ENCODE measurements at places on chromosomes 1 and 21.

DNA sequence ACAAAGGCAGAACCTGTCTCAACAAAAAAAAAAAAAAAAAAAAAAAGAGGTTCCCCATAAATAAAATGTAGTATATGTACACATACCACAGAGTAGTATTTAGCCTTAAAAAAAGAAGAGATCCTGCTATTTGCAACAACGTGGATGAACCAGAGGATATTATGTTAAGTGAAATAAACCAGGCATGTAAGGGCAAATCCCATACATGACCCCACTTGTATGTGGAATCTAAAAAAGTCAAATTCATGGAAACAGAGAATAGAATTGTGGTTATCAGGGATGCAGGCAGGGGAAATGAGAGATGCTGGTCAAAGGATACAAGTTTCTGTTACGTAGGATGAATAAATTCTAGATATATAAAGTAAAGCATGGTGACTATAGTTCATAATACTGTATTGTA lies 16.7 kb downstream of the SLC44A3 start:
- no peak for DNase-seq

DNA sequence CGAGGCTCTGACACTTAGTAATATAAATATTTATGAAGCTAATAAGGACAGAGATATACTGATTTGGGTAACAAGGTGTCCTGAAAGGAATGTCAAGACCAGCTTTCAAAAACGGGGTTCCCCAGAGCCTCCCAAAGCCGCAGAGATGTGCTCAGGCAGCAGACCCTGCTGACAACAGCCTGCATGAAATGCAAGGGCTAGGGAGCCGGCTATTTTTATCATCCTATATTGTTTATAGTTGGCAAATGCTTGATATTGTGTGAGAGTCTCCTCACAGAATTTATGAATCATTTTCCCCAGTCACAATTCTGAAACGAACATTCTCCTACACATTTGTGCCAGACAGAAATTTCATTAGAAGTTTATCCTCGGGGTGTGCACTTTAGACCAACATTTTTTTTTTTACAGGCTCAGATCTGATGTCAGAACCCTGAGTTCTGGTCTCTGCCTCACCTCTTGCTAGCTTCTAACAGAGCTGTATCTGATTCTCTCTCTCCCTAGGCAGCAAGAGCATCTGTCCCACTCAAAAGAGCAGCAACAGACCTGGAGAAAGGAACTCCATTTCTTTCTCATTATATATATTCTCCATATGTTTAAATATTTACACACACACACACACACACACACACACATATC lies 302.3 kb upstream of the PLD5 start:
- DNase-seq, result no peak

DNA sequence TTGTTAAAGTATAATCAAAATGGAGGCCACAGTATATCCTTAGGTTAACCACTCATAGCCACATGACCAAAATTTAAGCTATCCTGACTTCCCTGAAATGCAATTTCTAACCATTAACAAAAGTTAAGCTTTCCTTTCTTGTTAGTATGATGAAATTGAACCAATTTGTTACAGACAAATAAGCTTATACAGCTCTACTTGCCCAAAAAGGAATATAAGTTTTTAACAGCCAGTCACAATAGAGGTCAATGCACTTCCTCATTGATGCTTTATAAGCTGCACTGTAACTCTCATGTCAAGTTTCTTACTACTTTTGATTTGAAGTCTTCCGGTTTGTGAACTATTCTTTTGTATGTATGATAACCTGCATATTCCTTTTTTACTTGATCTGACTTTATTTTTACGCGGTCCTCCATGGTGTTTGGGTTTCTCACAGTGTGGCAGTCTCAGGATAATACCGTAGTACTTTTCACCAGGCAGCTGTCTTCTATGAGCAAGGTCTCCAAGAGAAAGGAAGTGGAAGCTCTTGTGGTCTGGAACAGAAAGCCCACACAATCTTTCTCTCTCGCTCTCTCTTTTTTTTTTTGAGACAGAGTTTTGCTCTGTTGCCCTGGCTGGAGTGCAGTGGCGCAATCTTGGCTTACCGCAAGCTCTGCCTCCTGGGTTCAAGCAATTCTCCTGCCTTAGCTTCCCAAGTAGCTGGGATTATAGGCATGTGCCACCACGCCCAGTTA lies 331.6 kb downstream of the SRGAP2C start:
- DNase-seq, result no peak

- no peak for DNase-seq
Measured at GRCh38 chr1:224641030-224641429, 24.9 kb downstream of the CNIH3 start.

DNA sequence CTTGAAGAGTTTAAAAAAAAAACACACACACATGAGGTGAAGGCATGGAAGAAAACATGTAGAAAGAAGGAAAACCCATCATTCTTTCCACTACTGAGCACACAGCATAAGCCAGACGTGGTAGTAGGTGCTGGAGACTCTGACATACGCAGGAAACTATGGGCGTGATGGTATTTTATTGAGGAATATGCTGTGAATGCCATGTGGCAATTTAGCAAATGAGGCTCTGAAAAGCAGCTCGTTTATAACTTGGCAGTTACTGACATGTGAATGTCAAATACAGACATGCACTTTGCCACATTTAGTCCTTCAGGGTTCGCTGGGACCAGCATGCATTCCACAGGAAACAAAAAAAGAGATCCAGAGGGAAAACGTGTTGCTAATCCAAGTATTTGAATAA lies 74.3 kb upstream of the IFNAR2 start:
- DNase-seq, result no peak

All from midbrain (tissue), 1 donor.